Bone marrow (tissue), 2 donors: ENCODE measurements at places on chromosomes 4 and X.

GRCh38 chr4:46123913-46124755 is at the start of gene GABRG1:
Gene GABRG1, minus strand, starts transcription at chr4:46124054. Its CDS starts 141 bp downstream, at chr4:46123913.
- DNase-seq = no peak

DNA sequence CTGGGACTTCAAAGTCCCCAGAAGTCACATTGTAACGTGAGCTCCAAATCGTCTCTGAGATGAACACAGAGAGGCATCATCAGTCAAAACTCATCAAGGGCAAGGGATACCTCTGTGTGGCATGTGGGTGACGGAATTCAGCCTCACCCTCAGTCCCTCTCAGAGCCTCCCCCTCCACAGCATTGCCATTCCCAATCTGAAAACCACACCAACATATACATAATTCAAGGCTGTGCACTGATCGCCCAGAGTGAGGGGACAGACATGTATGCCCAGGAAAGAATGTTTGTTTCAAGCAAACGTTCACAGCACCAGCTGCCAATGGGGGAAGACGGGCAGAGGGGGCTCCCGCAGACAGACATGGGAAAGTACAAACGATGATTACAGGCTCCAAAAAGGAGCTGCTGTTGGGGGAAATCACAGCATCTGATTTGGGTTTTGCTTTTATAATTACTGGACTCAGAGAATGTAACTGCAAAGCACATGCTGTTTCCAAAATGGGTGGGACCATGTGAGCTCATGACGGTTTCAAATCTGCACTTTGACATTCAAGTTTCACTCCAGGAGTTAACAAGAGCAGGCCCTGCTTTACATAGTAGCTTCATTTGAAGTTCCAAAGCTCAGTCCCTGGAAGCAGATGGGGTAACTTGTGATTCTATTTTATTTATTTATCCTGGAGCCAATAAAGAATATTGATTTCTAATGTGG is 88.3 kb downstream of the CLCN4 start:
- DNase-seq = no peak

GRCh38 chrX:55818673-55819375 is 101.3 kb downstream of the RRAGB start:
- DNase-seq = no peak

- no peak for DNase-seq
Measured at GRCh38 chr4:156815717-156816359, 155.8 kb downstream of the PDGFC start.

DNA sequence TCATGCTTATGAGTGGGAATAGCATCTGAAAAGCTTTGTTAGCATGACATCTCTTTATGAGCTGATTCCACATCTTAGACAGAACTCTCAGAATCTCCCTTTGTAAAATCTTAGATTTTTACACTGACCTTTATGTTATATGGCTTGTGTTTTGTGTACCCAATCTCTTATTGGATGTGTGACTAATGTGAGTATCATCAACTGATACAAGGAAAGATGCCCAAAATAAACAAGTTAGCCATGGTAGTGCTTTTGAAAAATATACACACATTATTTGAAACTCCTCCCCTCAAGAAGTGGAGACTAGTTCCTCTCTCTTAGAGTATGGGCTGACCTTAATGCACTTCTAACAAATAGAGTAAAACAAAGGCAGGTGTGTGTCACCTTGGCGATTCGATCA is 160.1 kb upstream of the NRK start:
- no peak for DNase-seq
